ENCODE measurements at places on chromosomes 2 and 18. TPM values are rescaled to one million over a fixed set of nuclear protein-coding genes. Genes with fewer than 3 reads are reported as not detected.

PPP4R1 gene
- 107 TPM for total RNA-seq

NT5C1B gene
- not detected for total RNA-seq

GRCh38 chr2:221502270-221503010 lies 69.7 kb downstream of the EPHA4 start:
- DNase-seq = peak; percentile 48

GRCh38 chr2:165675551-165675968 lies 118.5 kb downstream of the GALNT3 start:
- DNase-seq = no peak

- DNase-seq = no peak
These were observed 80.6 kb upstream of the CCDC195 start for GRCh38 chr2:224796695-224797305.

DNA sequence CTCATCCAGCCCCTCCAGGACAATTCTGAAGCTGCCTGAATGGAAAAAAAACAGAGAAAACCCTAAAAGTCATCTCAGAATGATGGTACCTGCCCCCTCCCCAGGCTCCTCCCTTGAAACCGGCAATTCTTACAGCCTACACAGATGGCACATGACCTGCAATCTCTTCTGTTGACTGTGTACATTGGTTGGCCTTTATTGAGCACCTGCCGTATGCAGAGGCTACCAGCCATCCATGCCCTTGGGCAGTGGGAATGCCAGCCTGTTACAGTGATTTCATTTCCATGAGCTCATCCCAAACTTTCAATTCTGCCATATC lies 57.1 kb downstream of the EMX1 start:
- DNase-seq = no peak

LAMA3 gene
- total RNA-seq = 1.3 TPM

Measured in HFFc6 (cell line).